ENCODE measurements at places on chromosomes 4 and X.

DNA sequence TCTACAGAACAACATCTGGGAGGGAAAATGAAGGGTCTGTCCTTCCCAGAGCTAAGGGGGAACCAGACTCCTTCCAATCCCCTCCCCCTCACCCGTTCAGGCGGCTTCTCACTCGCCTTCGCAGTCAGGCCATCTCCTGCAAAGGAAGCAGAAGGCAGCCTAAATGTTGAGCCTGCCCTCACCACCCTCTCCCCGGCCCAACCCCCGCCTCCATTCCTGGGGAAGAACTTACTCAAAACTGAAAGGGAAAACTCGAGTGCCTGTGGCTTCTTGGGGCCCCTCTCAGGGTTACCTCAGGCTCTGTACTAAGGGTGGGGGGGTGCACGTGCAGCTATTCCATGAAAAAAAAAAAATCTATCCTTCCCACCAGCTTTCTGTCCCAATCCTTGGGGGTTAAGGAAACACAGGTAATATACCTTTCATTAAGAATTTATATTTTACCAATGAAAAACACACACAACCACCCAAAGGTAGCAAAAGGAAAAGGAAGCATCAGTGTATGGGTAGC, 2.4 kb downstream of the ZMYM3 start:
- no peak for DNase-seq

DNA sequence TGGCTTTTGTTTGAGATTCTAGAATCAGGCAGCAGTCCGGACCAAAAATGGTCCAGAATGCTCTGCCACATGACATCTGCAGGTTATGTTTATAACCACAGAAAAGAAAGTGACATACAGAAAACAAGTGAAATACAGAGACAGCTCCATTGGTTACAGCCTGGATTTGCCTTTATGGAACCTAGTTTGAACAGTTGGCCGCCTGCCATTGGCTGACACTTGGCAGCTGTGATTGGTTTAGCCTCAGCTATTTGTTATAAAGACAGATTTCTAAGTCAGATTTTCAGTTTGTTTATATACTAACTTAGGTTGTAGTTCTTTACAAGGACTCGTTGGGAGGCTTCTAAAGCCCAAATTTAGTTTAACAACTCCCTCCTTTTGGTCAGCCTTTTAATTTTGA, 40.8 kb upstream of the IL9R start:
- DNase-seq = no peak

DNA sequence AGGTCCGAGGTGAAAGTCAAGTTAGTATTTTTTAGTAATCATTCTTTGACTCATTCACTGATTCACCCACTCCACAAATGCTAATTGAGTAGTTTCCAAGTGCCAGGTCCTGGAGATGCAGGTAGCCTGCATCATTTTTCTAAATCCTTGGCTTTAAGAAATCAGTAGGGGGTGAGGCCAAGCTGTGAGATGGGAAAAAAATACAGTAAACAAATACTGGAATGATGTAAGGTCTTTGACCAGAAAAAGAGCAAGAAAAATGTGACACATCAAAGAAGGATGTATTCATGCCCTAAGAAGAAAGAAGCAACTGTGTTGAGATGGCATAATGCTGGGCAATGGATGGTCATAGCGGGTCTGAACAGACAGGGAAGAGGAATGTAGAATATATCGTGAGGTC, 1386.6 kb downstream of the PCDH7 start:
- DNase-seq = no peak

DNA sequence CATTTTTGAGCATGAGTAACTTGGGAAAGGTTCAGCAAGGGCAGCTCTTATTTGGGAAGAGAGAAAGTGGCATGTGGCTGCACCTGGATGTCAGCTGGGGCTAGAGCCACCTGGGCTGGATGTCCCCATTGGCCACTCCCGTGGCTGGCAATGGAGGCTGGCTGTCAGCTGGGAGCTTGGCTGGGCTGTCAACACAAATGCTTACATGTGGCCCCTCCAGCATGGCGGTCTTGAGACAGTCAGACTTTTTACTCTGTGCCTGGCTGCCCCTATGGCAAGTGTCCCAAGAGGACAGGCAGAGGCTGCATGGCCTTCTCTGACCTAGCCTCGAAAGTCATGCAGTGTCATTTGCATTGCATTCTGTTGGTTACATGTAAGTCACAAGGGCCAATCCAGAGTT, 99.6 kb downstream of the FAM53A start:
- DNase-seq = no peak

All from Jurkat, Clone E6-1 (cell line).